Vagina (tissue), 2 donors: ENCODE measurements at places on chromosomes 4 and X. TPM values are rescaled to one million over a fixed set of nuclear protein-coding genes. Genes with fewer than 3 reads are reported as not detected.

Gene CENPE
- total RNA-seq: 2.2 TPM

Gene ITGB1BP2
- total RNA-seq: 1.7 TPM

Gene FAM236C
- total RNA-seq: not detected

Gene TRIML2
- total RNA-seq: not detected

Gene RTL3
- total RNA-seq: not detected

Gene PDZD4
- total RNA-seq: 10.3 TPM

Gene MED12
- total RNA-seq: 39.3 TPM

Gene TLR1
- total RNA-seq: 10.3 TPM

Gene ASB5
- 5.9 TPM for total RNA-seq

Gene EVC2
- total RNA-seq: 23.8 TPM

Gene CCKAR
- total RNA-seq: 0.74 TPM

Gene SRPX
- total RNA-seq: 118 TPM

Gene ADGRL3
- 16.9 TPM for total RNA-seq

Gene P2RY4
- not detected for total RNA-seq

Gene NSG1
- 32.9 TPM for total RNA-seq

DNA sequence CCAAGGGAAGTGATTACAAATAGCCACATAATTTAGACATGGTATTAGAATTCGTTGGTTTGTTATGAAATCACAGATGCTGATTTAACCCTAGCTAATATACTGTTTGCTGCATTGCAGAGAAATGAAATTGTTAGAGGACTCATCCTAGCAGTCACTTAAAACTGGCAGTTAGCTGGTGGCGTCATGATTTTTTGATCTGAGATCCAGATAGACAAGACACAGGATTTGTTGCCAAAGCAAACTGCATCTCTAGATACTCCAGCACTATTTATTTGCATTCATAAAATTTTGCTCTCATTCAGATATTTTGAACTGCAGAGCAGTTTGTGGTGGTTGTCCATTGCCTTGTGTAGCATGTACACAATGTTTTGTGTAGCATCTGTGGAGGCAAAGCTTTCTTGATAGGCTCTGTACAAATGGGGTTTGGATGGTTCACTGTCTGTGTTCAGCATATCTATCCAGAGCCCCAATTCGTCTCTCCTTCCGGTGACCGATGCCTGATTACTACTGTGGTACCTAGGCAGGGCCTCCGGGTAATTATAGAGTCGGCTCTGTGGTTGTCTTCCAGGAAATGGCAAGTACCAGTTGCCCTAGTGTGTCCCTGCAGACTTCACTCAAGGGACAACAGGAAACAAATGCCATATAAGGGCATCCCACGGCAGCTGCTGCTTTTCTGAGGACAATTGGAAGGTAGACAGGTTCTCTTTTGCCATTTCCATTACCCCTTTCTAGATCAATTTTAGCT, 30.1 kb upstream of the SPARCL1 start:
- H3K27ac ChIP-seq: no peak overlapping the region
- H3K36me3 ChIP-seq: no peaks in the 10 kb centered on the region
- H3K4me3 ChIP-seq: no peak overlapping the region
- no peaks in the 10 kb centered on the region for H3K27me3 ChIP-seq
- DNase-seq: no peak

- no peaks in the 10 kb centered on the region for H3K27me3 ChIP-seq
- peaks cover 6% of the 10 kb centered on the region for H3K4me1 ChIP-seq
- H3K36me3 ChIP-seq: no peaks in the 10 kb centered on the region
- H3K4me3 ChIP-seq: no peak overlapping the region
- no peak for DNase-seq
These were observed 16.2 kb downstream of the SMIM31 start for GRCh38 chr4:164770010-164770724.

- H3K4me3 ChIP-seq: no peak overlapping the region
- no peaks in the 10 kb centered on the region for H3K36me3 ChIP-seq
- peaks cover 33% of the 10 kb centered on the region for H3K4me1 ChIP-seq
- no peak for DNase-seq
- H3K27ac ChIP-seq: no peak overlapping the region
These were observed 6.0 kb downstream of the PDLIM5 start for GRCh38 chr4:94457692-94458106.

DNA sequence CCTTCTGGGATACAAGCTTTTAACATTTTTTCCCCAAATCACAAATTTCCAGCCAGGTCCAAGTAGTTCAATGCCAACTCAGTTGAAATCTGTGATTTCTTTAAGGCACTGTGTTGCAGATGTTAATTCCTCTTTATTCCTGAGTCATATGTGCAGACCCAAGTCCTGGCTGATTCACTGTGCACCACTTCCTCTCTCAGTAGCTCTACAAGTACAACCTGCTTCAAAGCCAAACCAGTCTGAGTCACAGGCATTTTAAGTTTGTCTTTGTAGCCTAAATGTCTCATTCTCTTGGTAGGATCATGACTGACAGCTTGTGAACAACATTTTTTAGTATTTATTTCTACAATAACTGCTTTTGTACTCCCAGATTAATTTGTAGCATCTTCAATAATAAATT, 165.6 kb upstream of the S100G start:
- no peak for DNase-seq
- no peak overlapping the region for H3K27ac ChIP-seq
- no peaks in the 10 kb centered on the region for H3K4me1 ChIP-seq
- H3K4me3 ChIP-seq: no peak overlapping the region
- H3K36me3 ChIP-seq: no peaks in the 10 kb centered on the region

DNA sequence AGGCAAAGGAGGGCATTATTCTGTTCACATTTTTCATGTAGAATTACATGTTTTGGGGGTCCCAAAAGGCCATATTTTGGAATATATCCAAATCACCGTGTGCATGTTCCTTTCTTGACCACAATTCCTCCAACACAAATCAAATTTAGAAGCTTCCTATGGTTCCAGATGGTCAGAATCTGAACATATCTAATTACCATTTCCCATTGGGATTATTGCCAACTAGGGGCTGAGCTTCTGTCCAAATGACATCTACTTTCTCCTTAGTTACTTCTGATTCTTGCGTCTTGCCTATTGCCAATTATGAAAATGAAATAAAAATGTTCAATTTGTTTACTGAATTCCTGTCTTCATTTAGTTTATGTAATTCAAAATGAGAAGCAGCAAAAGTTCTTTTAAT, 163.7 kb downstream of the CPE start:
- no peaks in the 10 kb centered on the region for H3K36me3 ChIP-seq
- no peak overlapping the region for H3K4me3 ChIP-seq
- no peak for DNase-seq
- H3K4me1 ChIP-seq: no peaks in the 10 kb centered on the region

DNA sequence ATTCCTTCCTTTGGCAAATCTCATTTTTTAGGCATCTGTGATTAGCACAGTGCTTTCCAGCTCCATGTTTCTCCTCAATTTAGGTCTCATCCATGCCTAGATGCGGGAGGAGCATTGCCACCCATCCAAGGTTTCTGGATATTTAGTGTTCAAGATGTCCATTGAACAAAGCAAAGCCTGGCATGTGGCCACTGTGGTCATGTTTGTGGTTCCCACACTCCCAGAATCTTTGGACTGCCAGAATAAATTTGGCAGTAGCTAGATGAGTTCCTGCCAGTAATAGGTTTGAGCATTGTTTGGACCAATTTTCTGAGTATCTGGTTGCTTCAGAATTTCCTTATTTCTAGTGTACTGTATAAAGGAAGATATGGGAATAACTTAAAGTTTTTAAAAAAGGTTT, 1124.1 kb downstream of the ADGRL3 start:
- no peak overlapping the region for H3K27ac ChIP-seq
- H3K27me3 ChIP-seq: no peaks in the 10 kb centered on the region
- no peaks in the 10 kb centered on the region for H3K36me3 ChIP-seq
- no peak overlapping the region for H3K4me3 ChIP-seq

DNA sequence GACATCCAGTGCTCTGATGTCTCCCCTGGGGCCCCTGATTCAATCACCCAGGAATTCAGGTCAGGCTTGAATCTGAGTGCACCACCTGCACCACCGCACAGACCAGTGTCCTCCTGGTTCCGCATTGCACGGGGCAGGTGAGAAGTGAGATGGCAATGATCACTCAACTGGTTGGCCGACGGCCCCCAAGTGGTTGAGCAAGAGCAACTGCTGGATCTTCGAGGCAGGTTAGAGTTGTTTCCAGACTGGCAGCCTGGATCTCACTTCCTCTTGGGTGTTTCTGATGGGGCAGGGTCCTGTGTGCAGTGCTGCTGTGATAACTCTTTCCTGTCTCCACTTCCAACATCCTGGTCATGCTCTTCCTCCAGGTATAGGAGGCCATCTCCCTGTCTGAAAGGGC, 50.4 kb downstream of the C4orf50 start:
- H3K27me3 ChIP-seq: no peaks in the 10 kb centered on the region
- H3K36me3 ChIP-seq: no peaks in the 10 kb centered on the region
- H3K4me1 ChIP-seq: no peaks in the 10 kb centered on the region
- no peak overlapping the region for H3K27ac ChIP-seq
- no peak overlapping the region for H3K4me3 ChIP-seq

- H3K36me3 ChIP-seq: no peaks in the 10 kb centered on the region
- no peak overlapping the region for H3K4me3 ChIP-seq
These were observed 41.2 kb upstream of the ZC4H2 start for GRCh38 chrX:65017451-65017850.

- DNase-seq: no peak
- H3K27ac ChIP-seq: peak overlapping the region; percentile 80
- no peaks in the 10 kb centered on the region for H3K27me3 ChIP-seq
- H3K4me3 ChIP-seq: peak overlapping the region; percentile 93
These were observed 540 bp downstream of the ZNF721 start for GRCh38 chr4:498328-498904.

DNA sequence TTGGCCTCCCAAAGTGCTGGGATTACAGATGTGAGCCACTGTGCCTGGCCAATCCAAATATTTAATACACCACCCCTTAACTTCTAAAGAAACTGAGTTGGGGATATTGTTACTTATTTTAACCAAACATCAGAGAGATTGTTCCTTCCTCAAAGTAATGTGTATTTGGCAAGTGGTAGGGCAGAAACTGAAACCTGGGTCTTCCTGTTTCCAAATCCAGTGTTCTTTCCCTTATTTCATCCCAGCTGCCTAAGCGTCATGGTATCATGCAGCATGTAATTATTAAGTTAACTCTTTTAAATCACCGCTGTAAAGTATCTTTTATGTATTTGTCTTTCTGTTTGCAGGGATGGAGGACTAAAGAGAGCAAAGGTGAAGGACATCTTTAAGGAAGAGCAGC, 68.4 kb downstream of the GPAT3 start:
- no peak overlapping the region for H3K4me3 ChIP-seq
- DNase-seq: no peak
- H3K36me3 ChIP-seq: no peaks in the 10 kb centered on the region
- no peaks in the 10 kb centered on the region for H3K4me1 ChIP-seq
- H3K27ac ChIP-seq: no peak overlapping the region
- H3K27me3 ChIP-seq: no peaks in the 10 kb centered on the region

- H3K4me1 ChIP-seq: no peaks in the 10 kb centered on the region
These were observed 13.9 kb upstream of the CT47A1 start for GRCh38 chrX:120999413-120999812.

DNA sequence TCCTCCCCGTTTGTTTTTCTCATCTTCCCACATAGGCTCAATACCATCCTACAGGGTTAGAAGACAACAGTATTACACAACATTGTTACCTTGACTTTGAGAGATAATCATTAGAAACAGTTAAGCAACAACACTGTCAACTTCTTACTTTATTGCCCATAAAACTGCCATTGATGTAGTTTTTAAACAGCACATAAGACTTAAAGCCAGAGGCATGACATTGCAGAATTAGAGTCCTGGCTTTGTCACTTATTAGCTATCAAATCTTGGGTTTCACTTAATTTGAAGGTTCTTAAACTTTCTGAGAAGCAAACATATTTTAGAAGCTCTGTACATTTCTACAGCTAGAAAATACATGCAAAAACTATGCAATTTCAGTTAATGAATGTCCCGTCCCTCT, 41.8 kb downstream of the EIF4E start:
- H3K27me3 ChIP-seq: no peaks in the 10 kb centered on the region
- H3K36me3 ChIP-seq: peaks cover 28% of the 10 kb centered on the region
- no peak overlapping the region for H3K4me3 ChIP-seq
- no peak for DNase-seq
- no peak overlapping the region for H3K27ac ChIP-seq

- no peaks in the 10 kb centered on the region for H3K27me3 ChIP-seq
- DNase-seq: no peak
- H3K4me3 ChIP-seq: no peak overlapping the region
- H3K4me1 ChIP-seq: no peaks in the 10 kb centered on the region
- H3K27ac ChIP-seq: no peak overlapping the region
These were observed 959.6 kb upstream of the NDST4 start for GRCh38 chr4:116073051-116073450.

- H3K4me1 ChIP-seq: peaks cover 10% of the 10 kb centered on the region
- DNase-seq: no peak
- no peaks in the 10 kb centered on the region for H3K27me3 ChIP-seq
- H3K4me3 ChIP-seq: no peak overlapping the region
- no peak overlapping the region for H3K27ac ChIP-seq
These were observed 23.4 kb downstream of the CCNI start for GRCh38 chr4:77052352-77052751.

DNA sequence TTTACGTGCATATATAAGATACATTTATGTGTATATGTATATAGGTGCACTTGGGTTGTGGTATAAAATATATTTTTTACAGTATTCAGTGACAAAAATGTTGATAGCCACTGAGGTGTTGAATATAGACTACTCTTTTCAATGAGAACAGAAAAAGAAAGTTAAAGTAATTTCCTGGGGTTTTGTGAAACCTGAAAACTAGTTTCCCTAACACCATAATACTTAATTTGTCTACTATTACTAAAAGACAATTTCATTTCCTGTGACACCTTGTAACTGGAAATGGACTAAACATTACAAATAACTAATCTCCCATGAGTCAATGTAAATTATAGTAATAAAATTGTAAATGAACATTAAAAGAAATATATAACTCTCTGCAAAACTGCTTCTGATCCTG, 32.0 kb upstream of the MAP9 start:
- H3K27ac ChIP-seq: no peak overlapping the region
- H3K27me3 ChIP-seq: no peaks in the 10 kb centered on the region
- no peak for DNase-seq

DNA sequence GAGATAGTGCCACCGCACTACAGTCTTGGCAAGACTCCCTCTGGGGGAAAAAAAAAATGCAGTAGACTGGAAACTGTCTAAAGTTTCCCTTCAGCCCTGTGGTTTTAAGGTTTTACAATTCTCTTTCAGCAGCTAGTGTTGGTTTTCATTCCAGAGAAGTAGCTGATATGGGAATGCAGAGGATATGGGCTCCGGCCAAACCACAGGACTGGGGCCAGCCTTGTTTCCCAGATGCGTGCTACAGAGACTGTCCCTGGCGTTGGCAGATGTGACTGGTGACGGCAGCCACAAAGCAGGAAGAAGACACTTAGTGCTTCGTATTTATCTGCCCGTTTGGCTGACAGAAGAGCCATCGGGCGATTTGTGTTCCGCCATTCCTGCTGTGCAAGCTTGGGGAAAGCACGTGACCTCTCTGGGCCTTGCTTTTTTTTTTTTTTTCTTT, 43.2 kb downstream of the ZBTB49 start:
- no peak overlapping the region for H3K4me3 ChIP-seq
- H3K36me3 ChIP-seq: no peaks in the 10 kb centered on the region
- H3K27ac ChIP-seq: no peak overlapping the region
- H3K4me1 ChIP-seq: no peaks in the 10 kb centered on the region
- H3K27me3 ChIP-seq: no peaks in the 10 kb centered on the region
- DNase-seq: no peak

GRCh38 chr4:2263926-2264321, 2.0 kb upstream of the MXD4 start:
- H3K27ac ChIP-seq: no peak overlapping the region
- H3K36me3 ChIP-seq: no peaks in the 10 kb centered on the region
- no peak overlapping the region for H3K4me3 ChIP-seq
- DNase-seq: no peak
- H3K27me3 ChIP-seq: no peaks in the 10 kb centered on the region
